ENCODE measurements at places on chromosomes 3 and 15. TPM values are rescaled to one million over a fixed set of nuclear protein-coding genes. Genes with fewer than 3 reads are reported as not detected.

GRCh38 chr3:63863150-63864007, at the start of the genes ATXN7 and THOC7:
TSS of gene ATXN7 (plus strand) at chr3:63863867. CDS start at chr3:63912599, 48,732 bp downstream.
TSS of gene THOC7 (minus strand) at chr3:63863805. CDS start at chr3:63863790, 15 bp downstream.
- no peaks in the 10 kb centered on the region for H3K27me3 ChIP-seq
- H3K36me3 ChIP-seq: peaks cover 41% of the 10 kb centered on the region
- peak within 1 kb of the TSS; percentile 84 for H3K4me3 ChIP-seq
- peak within 1 kb of the TSS; percentile 94 for H3K27ac ChIP-seq
- H3K4me1 ChIP-seq: peaks cover 46% of the 10 kb centered on the region

DNA sequence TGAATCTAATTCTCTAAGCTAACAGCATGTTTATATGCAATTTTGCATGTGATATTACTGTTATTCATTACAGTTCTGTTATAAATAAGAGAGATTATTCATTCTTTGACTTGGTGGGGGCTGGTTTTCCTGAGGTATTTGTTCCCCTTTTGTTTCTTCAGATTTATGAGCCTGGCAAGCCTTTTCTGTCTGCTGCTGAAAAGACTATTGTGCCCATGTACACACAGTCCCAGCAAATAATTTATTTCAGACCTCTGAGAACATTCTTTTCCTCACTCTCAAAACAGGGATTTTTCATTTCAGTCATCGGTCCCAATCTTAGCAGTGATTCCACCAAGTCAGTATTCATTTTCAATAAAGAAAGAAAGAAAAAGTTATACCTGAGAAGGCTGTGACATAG, 716.8 kb downstream of the NSUN3 start:
- DNase-seq: no peak
- H3K27ac ChIP-seq: no peak overlapping the region

GRCh38 chr15:78216276-78217104, 17.9 kb downstream of the ACSBG1 start:
- no peaks in the 10 kb centered on the region for H3K36me3 ChIP-seq
- H3K4me3 ChIP-seq: no peak overlapping the region
- no peak overlapping the region for H3K27ac ChIP-seq

DNA sequence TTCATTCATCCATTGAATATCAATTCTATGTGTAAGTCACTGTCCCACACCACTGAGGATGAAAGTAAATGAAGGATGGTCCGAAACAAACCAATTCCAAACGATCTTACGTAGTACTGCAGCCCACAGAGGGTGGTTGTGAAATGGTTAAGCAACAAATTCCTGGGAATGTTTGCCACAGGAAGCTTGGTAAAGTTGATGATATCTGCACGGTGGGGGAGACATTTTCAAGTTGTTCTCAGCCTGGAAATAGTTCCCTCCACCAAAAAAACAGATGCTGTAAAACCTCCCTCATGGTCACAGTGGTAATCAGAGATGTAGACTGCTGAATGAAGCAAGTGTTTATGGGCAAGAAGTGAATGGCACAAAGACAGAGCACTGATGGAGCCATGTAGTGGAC, 35.9 kb upstream of the BNC1 start:
- no peaks in the 10 kb centered on the region for H3K36me3 ChIP-seq
- no peak overlapping the region for H3K4me3 ChIP-seq
- no peaks in the 10 kb centered on the region for H3K4me1 ChIP-seq
- H3K27me3 ChIP-seq: peaks cover 3% of the 10 kb centered on the region
- H3K27ac ChIP-seq: no peak overlapping the region

SPTBN5 gene
- 0.90 TPM for total RNA-seq

DNA sequence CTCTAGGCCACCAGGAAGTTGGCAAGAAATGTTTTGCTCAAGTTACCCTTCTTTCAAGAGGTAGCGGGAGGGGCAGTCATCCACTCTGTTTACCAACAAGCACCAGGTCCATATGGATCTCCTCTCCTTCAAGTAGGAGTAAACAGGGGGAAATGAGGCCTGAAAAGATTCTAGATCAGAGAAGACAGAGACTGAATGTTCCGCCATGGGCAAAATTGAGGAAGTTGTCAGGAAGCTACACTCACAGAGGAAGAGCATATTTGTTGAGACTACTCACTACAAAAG, 81.6 kb downstream of the KLF15 start:
- DNase-seq: no peak
- no peaks in the 10 kb centered on the region for H3K36me3 ChIP-seq
- no peaks in the 10 kb centered on the region for H3K4me1 ChIP-seq
- H3K27ac ChIP-seq: no peak overlapping the region
- no peak overlapping the region for H3K4me3 ChIP-seq
- H3K27me3 ChIP-seq: peaks cover 3% of the 10 kb centered on the region

- no peaks in the 10 kb centered on the region for H3K4me1 ChIP-seq
- no peaks in the 10 kb centered on the region for H3K36me3 ChIP-seq
- no peak overlapping the region for H3K4me3 ChIP-seq
Measured at GRCh38 chr3:112611752-112612515, 29.0 kb downstream of the CCDC80 start.
